Natural killer cell treated with Interleukin-12 subunit alpha and Interleukin-12 subunit beta and Interleukin-15 and Interleukin-18, amount 100 ng/mL, for 72 hours (primary cell): ENCODE measurements at places on chromosomes 13 and 19.

- no peaks in the 10 kb centered on the region for H3K4me1 ChIP-seq
- no peak for DNase-seq
- no peaks in the 10 kb centered on the region for H3K36me3 ChIP-seq
- H3K4me3 ChIP-seq, result no peak overlapping the region
- no peak overlapping the region for H3K27ac ChIP-seq
- H3K27me3 ChIP-seq, result no peaks in the 10 kb centered on the region
These were observed 1037.9 kb downstream of the EFNB2 start for GRCh38 chr13:105497597-105497996.

DNA sequence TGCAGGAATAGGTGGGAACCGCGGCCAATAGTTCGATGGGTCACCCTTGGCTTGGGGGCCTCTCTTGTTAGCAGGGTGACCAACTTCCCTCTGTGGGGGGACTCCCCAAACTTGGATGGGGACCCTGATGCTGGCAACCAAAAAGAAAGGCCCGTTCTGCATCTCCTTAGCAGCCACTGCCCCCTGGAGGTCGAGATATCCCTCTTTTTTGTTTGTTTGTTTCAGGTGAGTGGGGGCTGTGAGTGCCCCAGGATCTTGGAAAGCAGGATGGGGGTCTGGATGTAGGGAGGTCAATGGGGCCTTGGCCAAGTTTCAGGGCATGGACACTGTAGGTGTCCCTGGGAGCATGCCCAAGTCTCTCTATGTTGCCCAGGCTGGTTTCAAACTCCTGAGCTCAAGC lies 7.7 kb upstream of the CRTC1 start:
- no peak for DNase-seq
- peaks cover 7% of the 10 kb centered on the region for H3K4me1 ChIP-seq
- H3K27ac ChIP-seq, result no peak overlapping the region

- no peaks in the 10 kb centered on the region for H3K27me3 ChIP-seq
- H3K36me3 ChIP-seq, result no peaks in the 10 kb centered on the region
- H3K27ac ChIP-seq, result no peak overlapping the region
- no peak overlapping the region for H3K4me3 ChIP-seq
These were observed 781.0 kb upstream of the ARGLU1 start for GRCh38 chr13:107348925-107349324.

GRCh38 chr19:32053376-32053775 lies 292.0 kb upstream of the ZNF507 start:
- no peaks in the 10 kb centered on the region for H3K36me3 ChIP-seq
- no peak overlapping the region for H3K4me3 ChIP-seq
- DNase-seq, result no peak
- no peak overlapping the region for H3K27ac ChIP-seq

DNA sequence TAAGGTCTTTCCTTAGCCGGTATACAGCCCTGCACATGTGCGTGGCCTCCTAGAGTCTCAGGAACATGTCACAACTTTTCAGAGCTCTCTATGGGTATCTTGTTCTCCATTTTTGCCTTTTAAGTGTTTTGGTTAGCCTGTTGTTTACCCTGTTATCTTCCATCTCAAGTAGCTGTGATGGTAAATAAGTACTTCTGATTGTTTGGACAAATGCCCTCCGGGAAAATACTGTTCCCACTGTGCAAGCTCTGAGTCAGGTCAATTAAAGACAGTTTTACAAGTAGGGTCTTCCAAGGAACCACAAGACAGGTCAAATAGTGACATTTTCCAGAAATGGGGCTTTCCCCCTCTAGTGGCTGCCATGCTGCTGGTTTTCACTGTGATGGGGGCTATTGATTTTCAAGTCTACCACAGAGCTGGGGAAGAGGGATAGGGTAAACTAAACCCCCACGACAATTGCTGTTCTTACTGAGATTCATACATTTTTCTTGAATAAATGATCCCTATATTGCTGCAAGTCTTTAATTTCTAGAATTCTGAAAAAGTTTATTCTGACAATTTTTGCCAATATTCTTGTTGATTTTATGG lies 109.5 kb downstream of the TM9SF2 start:
- DNase-seq, result no peak
- H3K4me1 ChIP-seq, result peaks cover 9% of the 10 kb centered on the region
- H3K4me3 ChIP-seq, result no peak overlapping the region
- H3K27ac ChIP-seq, result no peak overlapping the region
- H3K36me3 ChIP-seq, result no peaks in the 10 kb centered on the region

GRCh38 chr19:47296036-47296435 lies 13.6 kb upstream of the C5AR1 start:
- no peak overlapping the region for H3K4me3 ChIP-seq
- H3K27me3 ChIP-seq, result peaks cover 5% of the 10 kb centered on the region
- no peaks in the 10 kb centered on the region for H3K36me3 ChIP-seq
- no peak overlapping the region for H3K27ac ChIP-seq
- DNase-seq, result peak; percentile 82

- peak overlapping the region; percentile 23 for H3K27ac ChIP-seq
- peaks cover 31% of the 10 kb centered on the region for H3K36me3 ChIP-seq
- peak overlapping the region; percentile 26 for H3K4me3 ChIP-seq
- peaks cover 63% of the 10 kb centered on the region for H3K4me1 ChIP-seq
- no peak for DNase-seq
These were observed 5.8 kb downstream of the TM9SF2 start for GRCh38 chr13:99507054-99507453.

DNA sequence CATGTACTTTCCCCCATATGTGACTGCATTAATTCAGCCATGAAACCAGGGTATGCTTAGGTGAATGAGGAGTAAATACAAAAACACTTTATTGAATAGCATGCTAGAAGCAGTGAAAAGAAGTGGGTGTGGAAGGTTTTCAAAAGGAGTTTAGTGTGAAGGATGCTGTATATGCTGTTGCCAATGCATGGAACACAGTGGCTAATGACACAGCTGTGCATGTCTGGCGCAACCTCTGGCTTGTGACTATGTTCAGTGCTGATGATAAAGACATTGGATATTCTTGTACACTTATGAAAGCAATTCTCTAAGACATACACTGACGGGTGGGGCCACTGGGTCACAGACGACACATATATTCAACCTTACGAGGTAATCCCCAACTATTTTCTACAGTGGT lies 55.2 kb downstream of the SOX21 start:
- H3K36me3 ChIP-seq, result no peaks in the 10 kb centered on the region
- H3K4me1 ChIP-seq, result no peaks in the 10 kb centered on the region
- H3K27me3 ChIP-seq, result peaks cover 35% of the 10 kb centered on the region

DNA sequence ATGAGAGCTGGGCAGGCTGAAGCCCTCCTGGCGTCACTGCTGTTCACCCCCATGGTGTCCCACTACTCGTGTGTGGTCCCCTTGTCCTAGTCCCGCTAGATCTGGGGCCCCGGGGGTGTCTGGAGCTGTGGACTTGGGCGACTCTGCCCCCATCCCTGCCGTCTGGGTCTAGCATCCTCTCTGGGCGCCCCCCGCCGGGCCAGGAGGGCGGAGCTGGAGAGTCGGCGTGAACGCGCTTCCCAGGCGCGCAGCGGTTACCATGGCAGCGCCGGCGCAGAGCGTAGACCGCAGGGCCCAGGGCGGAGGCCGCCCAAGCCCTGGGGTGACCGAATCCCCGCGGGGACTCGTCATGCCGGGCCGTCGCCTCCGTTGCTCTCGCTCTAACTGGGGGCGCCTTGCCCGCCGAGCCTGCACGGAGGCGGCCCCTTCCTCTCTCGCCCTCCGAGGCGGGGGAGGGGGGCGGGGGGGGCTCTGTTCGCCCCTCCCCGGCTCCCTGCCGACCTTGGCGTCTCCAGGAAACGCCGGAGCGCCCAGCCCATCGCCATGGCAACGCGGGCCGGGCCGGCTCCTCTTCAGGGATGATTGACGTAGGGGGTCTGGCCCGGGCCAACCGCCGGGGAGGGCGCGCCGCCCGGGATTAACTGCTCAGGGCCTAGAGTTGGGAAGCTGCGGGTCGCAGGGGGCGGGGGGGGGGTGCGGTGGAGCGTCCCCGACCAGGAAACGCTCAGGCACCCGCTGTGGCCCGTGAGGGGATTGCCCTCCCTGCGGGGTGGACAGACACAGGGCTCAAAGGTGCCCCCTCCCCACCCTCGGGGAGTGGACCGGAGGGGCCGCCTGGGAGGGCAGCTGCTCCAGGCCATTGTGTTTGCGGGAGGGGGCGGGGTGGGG lies 8.9 kb downstream of the ISYNA1 start:
- no peaks in the 10 kb centered on the region for H3K27me3 ChIP-seq
- H3K36me3 ChIP-seq, result no peaks in the 10 kb centered on the region
- H3K4me3 ChIP-seq, result peak overlapping the region; percentile 41
- H3K4me1 ChIP-seq, result peaks cover 4% of the 10 kb centered on the region
- DNase-seq, result peak; percentile 87

DNA sequence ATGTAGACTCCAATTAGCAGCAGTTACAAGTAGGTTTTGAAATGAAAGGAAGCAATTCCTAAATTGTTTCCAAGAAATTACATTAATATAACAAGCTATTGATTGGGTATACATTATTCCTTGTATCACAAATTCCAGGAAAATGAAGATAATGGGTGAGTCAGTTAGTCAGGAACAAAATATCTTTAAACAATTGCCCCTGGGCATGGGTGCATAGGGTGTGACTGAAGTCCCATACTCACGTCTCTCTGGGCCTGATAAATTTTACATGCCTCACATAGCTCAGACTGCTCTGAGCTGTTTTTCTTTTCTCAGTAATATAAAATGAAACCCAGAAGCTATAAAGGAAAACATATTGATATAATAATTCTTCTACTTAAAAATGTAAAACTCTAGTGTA lies 87.8 kb downstream of the FNDC3A start:
- H3K4me3 ChIP-seq, result no peak overlapping the region
- no peaks in the 10 kb centered on the region for H3K36me3 ChIP-seq
- no peak for DNase-seq
- no peaks in the 10 kb centered on the region for H3K27me3 ChIP-seq

DNA sequence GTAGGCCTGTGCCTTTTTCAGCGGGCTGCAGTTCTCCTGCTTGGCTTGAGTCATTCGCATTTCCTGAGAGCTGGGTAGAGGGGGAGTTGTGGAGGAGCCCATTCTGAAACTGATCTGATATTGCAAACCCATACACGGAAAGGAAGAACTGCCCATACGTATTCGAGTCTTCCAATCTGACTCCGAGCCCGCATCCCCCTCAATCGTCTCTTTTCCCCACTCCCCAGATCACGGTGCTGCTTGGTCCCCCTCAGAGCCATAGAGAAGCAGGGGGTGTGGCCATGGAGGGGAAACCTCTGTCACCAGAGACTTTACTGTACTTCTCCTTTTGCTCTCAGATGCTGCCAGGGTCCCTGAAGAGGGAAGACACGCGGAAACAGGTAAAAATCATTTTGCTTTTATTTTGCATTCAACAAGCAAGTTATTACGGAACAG lies at the start of gene CD22:
CD22 (plus strand) TSS at position 337 of the 435 bp plus-strand sequence. CDS start 2,854 bp downstream, outside the sequence.
- no peaks in the 10 kb centered on the region for H3K36me3 ChIP-seq
- H3K27ac ChIP-seq, result no peak within 1 kb of the TSS
- DNase-seq, result no peak
- peak within 1 kb of the TSS; percentile 40 for H3K4me3 ChIP-seq

GRCh38 chr13:109785141-109785891 lies 1.1 kb downstream of the IRS2 start:
- peaks cover 6% of the 10 kb centered on the region for H3K27me3 ChIP-seq
- H3K4me1 ChIP-seq, result peaks cover 14% of the 10 kb centered on the region
- no peak overlapping the region for H3K27ac ChIP-seq

DNA sequence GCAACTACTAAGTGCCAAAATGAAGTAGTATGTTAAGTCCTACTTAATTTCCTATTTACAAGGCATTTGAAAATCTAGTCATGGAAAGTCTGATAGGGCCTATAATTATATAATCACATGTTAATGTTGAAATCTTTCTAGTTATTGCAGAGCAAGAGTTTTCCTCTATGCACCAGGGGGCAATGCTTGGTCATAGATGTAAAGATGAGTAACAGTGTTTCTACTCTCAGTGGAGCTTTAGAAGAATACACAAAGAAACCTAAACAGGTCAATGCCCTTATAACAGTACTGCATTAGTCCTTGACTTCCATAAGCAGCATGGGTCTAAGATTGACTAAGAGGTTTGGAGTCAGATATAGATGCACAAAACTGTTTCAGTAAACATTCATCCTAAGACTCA lies 218.7 kb downstream of the KCTD12 start:
- H3K4me3 ChIP-seq, result no peak overlapping the region
- no peaks in the 10 kb centered on the region for H3K36me3 ChIP-seq
- peaks cover 2% of the 10 kb centered on the region for H3K27me3 ChIP-seq

DNA sequence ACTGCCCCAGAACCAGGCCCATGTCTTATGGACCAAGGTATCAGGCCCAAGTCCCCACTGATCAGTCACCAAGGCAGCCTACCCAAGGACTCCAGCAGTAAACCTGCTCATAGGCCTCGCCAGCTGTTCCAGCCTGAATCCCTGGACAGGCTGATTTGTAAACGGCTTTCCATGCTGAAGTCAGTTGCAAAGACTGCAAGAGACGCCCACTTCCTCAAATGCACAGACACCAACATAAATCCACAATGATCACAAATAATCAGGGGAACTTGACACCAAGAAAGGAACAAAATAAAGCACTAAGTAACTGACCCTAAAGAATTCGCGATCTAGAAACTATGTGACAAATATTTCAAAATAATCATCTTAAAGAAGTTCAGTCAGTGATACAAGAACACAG lies 75.2 kb downstream of the RXFP2 start:
- DNase-seq, result no peak
- H3K27ac ChIP-seq, result no peak overlapping the region
- H3K27me3 ChIP-seq, result peaks cover 8% of the 10 kb centered on the region
- H3K4me1 ChIP-seq, result peaks cover 5% of the 10 kb centered on the region
- H3K4me3 ChIP-seq, result no peak overlapping the region
- peaks cover 25% of the 10 kb centered on the region for H3K36me3 ChIP-seq

DNA sequence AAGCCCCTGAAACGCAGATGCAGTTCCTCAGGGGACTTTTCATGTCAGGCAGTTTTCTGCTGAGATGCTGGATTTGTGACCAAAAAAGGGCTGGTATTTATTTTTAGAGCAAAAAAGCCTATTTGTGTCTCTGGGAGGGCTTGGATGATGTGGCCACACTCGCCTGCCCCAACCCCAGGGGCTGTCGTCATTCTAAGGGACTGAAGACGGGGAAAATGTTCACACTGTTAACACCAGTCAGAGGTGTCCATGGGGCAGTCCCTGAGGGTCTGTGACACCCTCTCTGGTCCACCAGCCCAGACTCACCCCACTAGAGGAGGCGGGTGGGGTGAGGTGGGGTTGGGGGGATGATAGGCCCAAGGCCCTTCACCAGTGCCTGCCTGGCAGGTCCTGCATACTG lies 15.9 kb upstream of the EPHX3 start:
- peaks cover 18% of the 10 kb centered on the region for H3K4me1 ChIP-seq
- DNase-seq, result no peak
- H3K27me3 ChIP-seq, result no peaks in the 10 kb centered on the region
- no peak overlapping the region for H3K4me3 ChIP-seq

- H3K4me3 ChIP-seq, result peak overlapping the region; percentile 62
- H3K27me3 ChIP-seq, result no peaks in the 10 kb centered on the region
These were observed 6.1 kb downstream of the IL4I1 start for GRCh38 chr19:49890349-49891311.

GRCh38 chr13:36341718-36342117 lies 4.5 kb downstream of the SPART start:
- H3K27ac ChIP-seq, result no peak overlapping the region
- peaks cover 49% of the 10 kb centered on the region for H3K4me1 ChIP-seq
- no peaks in the 10 kb centered on the region for H3K27me3 ChIP-seq
- H3K36me3 ChIP-seq, result no peaks in the 10 kb centered on the region
- H3K4me3 ChIP-seq, result no peak overlapping the region
- DNase-seq, result no peak

- peaks cover 4% of the 10 kb centered on the region for H3K27me3 ChIP-seq
- no peaks in the 10 kb centered on the region for H3K4me1 ChIP-seq
- DNase-seq, result no peak
- no peak overlapping the region for H3K27ac ChIP-seq
These were observed 74.7 kb downstream of the SPACA7 start for GRCh38 chr13:112450904-112451240.
